SK-MEL-5 (cell line): ENCODE measurements at places on chromosomes 16 and 17.

DNA sequence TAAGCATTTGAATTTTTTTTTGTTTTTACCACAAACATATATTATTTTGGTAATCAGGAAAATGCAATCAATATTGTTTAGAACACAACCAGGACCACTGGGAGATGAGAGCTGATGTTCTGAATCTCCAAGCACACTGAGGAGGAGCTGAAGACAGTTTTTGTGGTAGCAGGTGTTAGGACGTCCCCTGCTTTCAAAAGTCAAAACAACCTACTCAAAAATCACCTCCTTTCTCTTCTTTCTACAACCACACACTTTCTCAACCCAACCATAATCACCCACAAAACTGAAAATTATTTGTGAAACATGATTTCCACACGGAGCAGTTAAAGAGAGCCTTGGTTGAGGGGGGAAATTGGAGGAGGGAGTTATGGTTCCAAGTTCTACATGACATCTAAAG lies 26.7 kb upstream of the CFAP20 start:
- DNase-seq, result no peak

- DNase-seq, result no peak
Measured at GRCh38 chr17:15269780-15270089, 4.6 kb upstream of the PMP22 start.

DNA sequence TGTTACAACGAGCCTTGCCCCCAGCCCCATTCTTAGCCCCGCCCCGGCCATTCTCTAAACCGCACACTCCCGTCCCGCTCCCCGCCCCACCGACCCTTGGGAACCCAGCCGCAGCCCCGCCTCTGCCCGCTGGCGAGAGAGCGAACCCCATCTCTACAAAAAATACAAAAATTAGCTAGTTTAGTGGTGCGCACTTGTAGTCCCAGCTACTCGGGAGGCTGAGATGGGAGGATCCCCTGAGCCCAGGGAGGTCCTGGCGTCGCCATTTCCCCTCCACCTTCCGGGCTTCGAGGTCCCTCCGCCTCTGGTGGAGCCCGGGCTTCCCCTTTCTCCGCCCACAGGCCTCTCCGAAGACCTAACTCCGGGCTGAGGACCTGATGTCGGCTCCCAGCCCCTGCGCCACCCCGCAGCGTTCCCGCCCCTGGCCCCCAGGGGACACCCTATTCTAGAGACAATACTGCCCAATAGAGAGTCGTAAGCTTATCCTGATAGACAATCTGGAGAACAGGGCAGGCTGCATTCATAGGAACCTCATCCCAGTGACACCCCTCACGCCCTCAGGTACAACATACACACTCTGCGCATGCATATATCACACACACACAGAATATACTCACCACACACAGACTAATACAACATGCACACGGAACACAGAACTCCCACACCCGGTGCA lies 480 bp upstream of the PROCA1 start:
- no peak for DNase-seq

DNA sequence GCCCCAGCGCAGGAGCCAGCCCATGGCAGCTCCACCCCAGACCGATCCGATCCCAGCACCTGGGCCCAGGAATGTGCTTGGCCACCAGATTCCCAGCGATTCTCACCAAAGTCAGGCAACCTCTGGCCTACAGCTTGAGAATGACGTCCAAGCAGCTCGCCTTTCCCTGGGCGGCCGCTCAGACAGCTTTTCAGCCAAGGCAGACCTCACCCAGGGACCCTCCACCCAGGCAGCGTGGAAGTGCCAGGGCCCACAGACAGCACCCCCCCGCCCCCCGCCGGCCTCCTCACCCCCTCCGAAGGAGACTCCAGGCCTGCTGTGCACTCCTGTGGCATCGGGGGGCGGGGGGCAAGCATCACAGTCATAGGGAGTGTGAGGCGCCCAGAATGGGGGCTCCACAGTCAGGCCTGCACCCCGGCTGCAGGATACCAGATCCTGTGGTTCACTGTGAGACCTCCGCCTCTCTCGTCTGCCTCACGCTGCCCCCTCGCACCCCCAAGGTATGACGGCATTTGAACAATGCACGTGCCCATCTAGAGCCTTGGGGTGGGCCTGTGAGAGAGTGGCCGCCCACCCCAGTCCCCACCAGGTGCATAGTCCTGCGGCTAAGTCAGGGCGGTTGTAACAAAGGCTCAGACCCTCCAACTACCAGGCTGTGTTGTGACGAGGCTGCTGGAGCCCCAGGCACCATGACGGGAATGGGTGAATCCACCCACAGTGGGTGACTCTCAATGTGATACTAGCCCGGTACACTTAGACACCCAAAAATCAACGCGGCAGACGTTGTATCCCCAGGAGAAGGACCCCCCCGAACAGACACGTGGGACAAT lies 6.0 kb downstream of the CEP295NL start:
- no peak for DNase-seq

- peak; percentile 62 for DNase-seq
Measured at GRCh38 chr16:30715750-30716445, 16.9 kb downstream of the SRCAP start.

DNA sequence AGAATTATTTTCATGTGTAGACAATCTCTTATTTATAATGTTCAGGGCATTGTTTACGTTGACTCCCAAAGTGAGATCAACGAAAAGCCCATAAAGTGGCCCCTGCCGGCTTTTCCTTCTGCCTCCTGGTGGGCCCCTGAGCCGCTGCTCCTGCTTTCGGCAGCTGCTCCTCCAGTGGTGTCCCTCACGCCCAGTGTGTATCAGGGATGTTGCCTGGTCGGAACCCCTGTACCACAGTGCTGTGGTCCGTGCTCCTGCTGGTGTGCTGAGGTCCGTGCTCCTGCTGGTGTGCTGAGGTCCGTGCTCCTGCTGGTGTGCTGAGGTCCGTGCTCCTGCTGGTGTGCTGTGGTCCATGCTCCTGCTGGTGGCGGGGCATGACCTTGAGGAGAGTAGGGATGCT lies 107.6 kb downstream of the BANP start:
- no peak for DNase-seq

DNA sequence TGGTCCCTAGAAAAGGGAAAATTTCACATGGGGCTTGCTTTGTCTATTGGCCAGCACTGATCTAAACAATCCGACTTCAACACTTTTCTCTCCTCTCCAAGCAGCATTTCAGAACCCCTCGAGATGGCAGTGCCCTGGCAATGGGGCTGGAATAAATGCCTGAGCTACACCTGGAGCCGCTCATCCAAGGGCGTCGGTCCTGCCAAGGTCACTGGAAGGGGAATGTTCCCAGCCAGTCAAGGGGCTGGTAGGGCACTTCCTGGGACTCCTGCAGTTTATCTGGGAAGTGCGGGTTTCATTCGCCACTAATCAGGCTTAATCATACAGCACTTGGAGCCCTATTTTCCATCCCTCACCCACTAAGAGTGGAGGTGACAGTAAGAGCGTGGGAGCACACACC lies 17.1 kb downstream of the MEAK7 start:
- no peak for DNase-seq

DNA sequence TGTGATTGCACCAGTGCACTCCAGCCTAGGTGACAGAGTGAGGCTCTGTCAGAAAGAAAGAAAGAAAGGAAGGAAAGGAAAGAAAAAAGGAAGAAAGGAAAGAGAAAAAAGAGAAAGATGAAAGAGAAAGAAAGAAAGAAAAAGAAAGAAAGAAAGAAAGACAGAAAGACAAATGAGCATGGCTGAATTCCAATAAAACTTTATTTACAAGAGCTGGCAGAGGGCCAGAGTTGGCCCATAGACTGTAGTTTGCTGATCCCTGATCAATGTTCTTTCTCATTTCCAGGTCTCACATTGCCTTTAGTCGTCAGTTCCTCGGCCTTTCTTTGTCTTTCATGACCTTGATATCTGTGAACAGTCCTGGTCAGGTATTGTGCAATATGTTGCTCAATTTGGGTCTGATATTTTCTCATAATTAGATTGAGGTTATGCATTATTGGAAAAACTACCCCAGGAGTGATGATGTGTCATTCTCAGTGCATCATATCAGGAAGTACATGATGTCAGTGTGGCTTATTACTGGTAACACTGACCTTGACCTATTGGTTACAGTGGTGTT lies 68.5 kb upstream of the MED9 start:
- no peak for DNase-seq

DNA sequence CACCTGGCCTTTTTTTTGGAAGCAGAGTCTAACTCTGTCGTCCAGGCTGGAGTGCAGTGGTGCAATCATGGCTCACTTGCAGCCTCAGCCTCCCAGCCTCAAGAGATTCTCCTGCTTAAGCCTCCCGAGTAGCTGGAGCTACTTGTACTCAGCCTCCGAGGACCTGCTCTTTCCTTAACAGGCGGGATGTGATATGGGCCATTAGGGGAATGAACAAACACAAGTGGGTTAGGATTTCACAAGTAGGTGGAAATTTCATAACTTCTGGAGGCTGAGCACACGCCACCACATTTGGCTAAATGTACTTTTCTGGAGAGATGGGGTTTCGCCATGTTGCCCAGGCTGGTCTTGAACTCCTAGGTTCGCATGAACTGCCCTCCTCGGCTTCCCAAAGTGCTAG lies 4.1 kb downstream of the PAM16 start:
- no peak for DNase-seq

- DNase-seq, result peak; percentile 13
Measured at GRCh38 chr17:57481910-57482391, 225.6 kb downstream of the MSI2 start.

- DNase-seq, result no peak
Measured at GRCh38 chr16:73216932-73217331, 169.0 kb upstream of the ZFHX3 start.

GRCh38 chr17:79255926-79256585 lies 181.4 kb downstream of the ENGASE start:
- DNase-seq, result no peak

DNA sequence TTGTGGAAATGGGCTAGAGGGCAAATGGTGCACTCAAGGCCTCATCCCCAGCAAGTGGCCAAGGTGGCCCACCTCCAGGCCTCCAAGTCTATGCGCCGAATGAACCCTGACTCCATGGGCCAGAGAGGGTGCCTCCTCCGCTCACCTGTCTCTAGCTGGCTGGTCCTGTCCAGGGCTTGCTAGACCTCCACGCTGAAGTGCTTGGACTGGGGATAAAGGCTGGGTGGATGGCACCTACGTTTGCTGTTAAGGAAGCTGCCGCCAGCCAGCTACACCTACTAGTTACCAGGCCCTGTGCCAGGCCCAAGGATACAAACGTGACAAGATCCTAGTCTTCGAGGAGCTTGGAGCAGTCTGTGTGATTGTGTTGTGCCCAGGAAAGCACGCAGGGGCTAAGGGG lies 739 bp upstream of the SGCA start:
- no peak for DNase-seq

GRCh38 chr16:14205666-14206065 lies 134.5 kb downstream of the MRTFB start:
- no peak for DNase-seq

- DNase-seq, result no peak
Measured at GRCh38 chr16:84563786-84564420, 54.0 kb downstream of the COTL1 start.

GRCh38 chr16:48126801-48127644 lies 28.8 kb downstream of the ABCC12 start:
- no peak for DNase-seq

- no peak for DNase-seq
Measured at GRCh38 chr16:2825049-2825742, 4.9 kb upstream of the ZG16B start.

DNA sequence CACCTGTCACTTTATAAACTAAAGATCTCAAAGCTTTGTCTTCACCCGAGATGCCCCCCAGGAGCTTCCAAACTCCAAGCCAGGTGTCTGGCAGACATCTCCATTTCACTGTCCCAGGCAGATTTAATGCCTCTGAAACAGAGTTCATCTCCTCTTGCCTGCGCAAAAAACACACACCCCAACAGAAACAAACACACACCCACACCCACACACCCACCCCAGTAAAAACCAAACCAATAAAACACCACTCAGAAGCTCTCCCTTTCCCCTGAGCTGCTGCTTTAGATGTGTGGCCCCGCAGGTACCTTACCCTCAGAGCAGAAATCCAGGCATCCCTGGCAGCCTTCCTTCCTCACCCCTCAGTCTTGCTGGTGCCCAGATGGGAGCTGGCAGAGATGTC lies 14.4 kb downstream of the SEC14L1 start:
- DNase-seq, result no peak

- no peak for DNase-seq
Measured at GRCh38 chr16:87563714-87564523, 38.4 kb upstream of the JPH3 start.

GRCh38 chr16:81494434-81494806 lies 49.8 kb downstream of the CMIP start:
- DNase-seq, result no peak

DNA sequence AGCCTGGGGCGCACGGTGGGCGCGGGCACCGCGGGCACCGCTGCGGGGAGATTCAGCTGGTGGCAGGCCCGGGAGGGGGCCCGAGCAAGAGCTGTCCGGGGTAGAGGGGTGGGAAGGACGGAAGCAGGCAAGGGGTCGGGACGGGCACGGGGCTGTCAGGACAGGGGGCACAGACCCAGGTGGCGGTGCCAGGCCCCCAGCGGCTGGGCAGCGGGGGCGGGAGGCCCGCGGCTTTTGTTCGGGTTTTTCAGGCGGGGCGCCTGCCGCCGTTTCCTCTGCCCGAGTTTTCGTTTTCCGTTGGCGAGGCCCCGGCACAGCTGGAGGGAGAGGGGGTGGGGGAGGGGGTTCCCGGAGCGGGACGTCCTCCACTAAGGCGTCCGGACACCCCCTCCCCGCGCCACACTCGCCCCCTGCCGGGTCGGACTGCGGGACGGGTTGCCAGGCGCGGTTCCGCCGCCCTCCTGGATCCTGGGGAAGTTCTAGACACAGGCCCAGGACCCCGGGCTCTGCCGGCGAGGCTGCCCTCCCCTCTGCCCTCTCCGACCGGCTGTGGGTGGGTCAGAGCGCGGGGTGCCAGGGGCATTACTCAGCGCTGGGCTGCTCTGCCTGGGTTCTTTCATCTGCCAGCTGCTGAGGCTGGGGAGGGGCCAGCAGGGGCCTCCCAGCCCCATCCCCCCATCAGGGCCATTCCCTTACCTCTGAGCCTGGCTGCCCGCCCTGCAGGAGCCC lies 543 bp downstream of the ARHGAP23 start:
- no peak for DNase-seq

DNA sequence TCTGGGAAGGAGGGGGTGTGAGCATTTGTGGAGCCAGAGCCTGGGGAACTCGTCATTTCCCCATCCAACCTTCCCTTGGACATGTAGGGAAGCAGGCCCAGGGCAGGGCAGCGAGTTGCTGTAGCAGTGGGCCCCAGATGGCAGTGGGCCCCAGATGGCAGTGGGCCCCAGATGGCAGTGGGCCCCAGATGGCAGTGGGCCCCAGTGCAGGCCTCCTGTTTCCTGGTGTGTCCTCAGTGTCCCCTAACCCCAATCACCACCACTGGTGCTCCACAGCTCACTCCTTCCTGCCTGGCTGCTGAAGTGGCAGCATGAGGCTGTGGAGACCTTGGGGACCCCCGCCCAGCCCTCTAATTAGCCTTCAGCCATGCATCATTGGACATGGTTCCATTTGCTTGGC lies 4.5 kb downstream of the KCNJ12 start:
- no peak for DNase-seq
